ENCODE measurements at places on chromosomes 13 and 19.

DNA sequence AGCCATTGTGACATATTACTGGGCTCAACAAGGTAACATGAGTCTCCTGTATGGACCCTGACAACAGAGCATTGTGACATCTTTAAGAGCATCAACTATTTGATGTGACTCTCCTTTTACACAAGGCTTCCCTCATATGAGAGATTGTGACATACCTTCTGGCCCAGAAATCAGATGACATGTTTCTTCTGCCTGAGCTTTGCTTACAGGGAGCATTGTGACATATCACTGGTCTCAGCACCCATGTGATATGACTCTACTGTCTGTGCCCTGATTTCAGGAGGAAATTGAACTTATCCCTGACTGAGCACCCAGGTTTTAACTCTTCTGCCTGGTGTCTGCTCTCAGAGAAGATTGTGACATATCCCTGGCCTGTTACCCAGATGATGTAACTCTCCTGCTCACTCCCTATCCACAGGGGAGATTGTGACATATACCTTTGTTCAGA lies 15.9 kb upstream of the ZNF681 start:
- no peak for DNase-seq

DNA sequence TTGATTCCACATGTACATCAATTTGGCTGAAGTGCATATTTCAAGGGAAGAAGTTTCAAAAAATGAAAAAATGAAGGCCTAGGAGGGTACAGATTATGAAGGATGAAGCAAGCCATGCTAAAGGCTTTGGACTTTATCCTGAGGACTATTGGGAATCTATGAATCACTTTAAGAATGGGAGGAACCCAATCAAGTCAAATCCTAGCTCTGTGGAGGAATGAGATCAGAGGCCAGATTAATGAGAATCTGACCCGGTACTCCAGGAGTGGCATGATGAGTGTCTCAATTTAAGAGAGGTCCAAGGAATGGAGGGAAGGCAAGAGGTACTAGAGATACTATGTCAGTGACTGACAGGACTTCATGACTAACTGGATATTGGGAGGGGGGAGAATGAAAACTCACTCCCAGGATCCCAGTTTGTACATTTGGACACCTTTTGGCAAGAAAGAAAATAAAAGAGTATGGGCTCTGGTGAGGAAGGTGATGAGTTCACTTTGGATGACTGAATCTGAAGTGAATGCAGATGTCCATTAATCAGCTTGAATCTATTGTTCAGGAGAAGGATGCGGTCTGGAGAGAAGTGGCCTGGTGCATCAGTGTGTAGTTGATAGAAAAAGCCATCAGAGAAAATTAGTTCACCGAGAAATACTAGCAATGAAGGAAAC lies 349.0 kb downstream of the EFNB2 start:
- DNase-seq = no peak

GRCh38 chr19:8673276-8673891 lies 25.2 kb downstream of the ACTL9 start:
- DNase-seq = no peak

GRCh38 chr13:34108410-34108809 lies 290.5 kb downstream of the RFC3 start:
- no peak for DNase-seq

GRCh38 chr19:4682417-4683200 lies 12.5 kb upstream of the MYDGF start:
- no peak for DNase-seq

DNA sequence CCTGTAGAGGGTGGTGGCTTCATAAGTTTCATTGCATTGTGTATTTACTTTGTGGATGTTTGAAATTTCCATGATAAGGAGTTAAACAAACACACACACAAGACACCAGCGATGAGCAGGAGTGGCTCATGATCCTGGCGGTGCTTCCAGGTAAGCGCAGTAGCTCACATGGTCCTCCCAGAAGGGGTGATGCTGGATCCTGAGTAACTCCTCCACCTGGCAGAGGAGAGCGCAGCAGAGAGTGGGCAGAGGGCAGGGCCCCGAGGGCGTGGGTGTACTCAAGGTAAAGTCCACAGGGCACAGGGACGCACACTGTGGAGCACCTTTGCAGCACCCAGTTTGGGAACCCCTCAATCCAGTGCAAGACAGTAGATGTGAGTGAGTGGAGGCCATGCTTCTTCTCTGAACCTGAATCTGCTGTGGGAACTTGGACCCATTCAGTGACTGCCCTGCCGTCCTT lies 54.0 kb downstream of the RFX2 start:
- DNase-seq = no peak

- DNase-seq = no peak
These were observed 47.4 kb upstream of the RCBTB2 start for GRCh38 chr13:48580185-48580803.

GRCh38 chr19:46824890-46825730 lies 25.5 kb downstream of the AP2S1 start:
- no peak for DNase-seq

DNA sequence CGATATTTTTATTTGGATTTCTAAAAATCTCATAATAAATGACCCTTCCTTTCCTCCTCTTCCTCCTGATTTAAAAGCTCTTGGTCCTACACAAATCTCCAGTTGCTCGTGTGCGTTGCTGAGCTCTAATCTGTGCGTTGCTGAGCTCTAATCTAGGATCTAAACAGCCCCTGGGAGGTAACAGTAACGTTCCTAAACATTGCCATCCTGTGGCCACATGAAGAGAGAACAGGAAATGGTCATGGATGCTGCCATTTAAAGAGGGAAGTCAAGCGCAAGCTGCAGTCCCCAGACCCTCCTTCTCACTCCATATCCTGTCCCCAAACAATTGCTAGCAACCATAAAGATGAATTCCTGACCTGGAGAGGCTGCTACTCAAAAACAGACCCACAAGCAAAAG lies 170.8 kb downstream of the NUFIP1 start:
- DNase-seq = peak; percentile 28

DNA sequence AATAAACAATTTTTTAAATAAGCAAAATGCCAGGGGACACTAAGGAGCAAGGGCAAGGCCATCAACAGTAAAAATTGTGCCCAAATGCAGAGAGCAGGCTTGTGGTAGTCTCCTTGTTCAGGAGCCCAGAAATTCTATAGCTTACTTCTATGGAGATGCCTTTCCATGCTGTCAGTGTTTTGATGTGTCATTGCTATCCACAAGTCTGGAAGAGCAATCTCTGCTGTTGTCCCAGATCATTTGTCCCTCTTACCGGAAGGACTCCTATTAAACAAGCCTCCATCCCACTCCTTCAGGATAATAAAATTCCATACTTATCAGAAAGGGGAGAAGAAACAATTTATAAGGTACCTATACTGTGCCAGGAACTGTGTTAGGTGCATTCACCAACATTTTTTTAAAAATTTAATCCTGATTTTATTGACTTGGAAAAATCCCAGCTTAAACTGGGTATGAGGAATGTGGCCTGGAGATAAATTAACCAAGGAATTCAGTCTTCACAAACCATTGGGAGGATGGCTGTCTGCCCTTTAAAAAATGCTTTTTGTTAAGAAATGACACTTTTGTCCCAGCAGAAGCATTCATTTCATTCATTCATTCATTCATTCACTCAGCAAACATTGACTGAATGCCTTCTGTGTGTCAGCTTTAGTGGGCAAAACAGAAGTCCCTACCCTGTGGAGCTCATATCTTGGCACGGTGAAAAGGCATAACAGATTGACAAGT lies 26.8 kb upstream of the CYSLTR2 start:
- no peak for DNase-seq

GRCh38 chr19:33505148-33505547 lies 16.4 kb downstream of the PEPD start:
- no peak for DNase-seq

DNA sequence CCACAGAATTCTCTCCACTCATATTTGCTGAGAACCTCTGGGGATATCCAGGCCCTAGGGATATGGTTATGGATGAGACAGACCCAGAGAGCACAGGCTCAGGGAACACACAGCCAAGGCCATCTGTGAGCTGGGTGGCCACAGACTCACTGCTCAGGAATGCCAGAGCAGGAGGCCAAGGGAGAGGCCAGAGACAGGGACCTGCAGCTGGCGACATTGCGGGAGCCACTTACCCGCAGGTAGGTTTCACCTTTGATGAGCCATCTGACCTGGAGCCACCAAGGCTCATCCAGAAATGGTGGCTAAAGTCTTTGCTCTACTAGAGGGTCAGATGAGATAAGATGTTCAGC lies 29.4 kb downstream of the CCNE1 start:
- no peak for DNase-seq

Measured in D721Med (cell line).